Activated gamma-delta T cell (primary cell): ENCODE measurements at places on chromosomes 1 and 21.

DNA sequence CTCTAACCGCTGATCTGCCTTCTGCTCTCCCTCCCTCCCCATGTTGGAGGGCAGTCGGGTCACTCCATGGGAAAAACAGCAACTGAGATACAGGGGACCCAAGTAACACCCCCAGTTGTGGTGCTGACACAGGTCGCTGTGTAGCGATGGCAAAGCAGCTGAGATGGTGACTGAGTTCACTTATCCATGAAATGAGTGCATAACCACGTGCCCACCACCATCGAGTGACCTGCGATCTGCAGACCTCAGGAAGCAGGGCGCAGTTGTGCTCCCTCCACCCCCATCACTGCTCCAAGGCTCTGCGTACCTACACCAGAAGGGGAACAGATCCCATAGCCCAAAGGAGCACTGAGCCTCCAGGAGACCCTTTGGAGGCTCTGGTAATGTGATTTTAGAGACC lies 31.1 kb downstream of the KCNN3 start:
- DNase-seq = no peak

DNA sequence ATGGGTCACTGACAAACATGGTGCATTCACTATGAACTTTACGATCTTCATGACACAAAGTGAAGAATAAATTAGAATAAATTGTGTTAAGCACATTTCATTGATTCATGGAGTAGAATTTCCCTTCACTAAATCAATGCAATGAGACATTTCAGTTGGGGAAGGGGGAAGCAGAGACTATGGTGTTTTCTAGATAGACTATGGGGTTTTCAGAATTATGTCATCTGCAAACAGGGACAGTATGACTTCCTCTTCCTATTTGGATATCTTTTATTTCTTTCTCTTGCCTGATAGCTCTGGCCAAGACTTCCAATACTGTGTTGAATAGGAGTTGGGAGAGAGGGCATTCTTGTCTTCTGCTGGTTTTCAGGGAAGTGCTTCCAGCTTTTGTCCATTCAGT lies 80.0 kb upstream of the C1orf105 start:
- no peak for DNase-seq

- DNase-seq = no peak
These were observed at the start of gene CR1 for GRCh38 chr1:207495801-207496792. Gene CR1 (plus strand): TSS chr1:207496157. CDS start chr1:207496268, 111 bp downstream.

DNA sequence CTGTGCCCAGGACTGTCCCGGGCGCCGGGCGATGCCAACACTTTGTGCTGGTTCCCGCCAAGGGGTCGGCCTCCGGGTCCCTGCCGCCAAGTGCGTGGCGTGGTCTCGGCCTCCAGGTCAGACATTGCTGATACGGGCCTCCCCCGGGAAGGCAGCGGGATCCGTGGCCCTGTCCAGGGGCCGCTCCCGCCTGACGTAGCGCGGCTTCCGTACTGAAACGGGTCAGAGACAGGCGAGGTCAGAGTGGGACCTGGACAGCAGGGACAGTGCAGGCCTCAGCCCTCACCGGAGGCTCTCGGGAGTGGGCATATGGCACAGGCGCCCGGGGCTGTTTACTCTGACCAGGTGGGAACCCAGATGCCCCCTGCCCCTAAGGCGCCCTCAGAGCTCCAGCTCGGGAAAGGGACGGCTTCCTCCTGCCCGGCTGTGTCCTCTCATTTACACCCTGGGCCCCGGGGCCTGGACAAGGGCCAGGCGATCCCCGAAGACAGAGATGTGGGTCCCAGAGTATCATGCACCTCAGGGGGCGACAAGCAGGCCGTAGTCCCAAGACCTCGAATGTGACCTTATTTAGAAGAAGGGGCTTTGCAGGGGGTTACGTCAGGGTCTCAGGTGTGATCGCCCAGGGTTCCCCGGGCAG lies 8.8 kb upstream of the RNF223 start:
- no peak for DNase-seq

DNA sequence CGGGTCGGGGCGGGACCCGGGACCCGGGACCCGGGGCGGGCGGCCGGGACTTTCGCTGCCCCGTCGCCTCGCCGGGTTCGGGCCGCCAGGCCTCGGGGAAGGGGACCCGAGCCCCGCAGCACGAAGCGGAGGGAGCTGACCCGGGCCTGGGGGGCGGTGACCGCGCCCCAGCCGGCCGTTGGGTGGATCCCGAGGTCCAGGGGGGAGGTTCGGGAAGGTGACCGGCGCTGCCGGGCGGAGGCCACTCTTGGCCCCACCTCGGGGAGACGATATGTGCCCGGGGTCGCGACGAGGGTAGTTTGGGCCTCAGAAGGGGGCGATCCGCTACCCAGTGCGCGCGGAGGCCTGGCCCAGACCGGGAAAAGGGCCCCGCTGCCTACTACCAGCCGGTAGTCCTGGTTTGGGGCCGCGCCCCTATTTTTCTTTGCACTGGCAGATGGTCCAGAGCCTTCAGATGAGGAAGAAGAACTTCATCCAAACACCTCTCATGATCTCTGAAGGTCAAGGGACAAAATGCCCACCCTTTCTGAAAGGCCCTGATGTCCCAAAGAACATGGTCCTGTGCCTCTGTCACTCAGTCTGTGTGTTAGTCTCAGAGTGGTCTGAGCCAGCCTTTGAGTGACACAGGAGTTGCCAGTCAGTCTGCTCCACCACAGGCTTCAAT lies 766 bp downstream of the AGO4 start:
- DNase-seq = no peak
